ENCODE measurements at places on chromosomes 12 and 14. TPM values are rescaled to one million over a fixed set of nuclear protein-coding genes. Genes with fewer than 3 reads are reported as not detected.
A peak's percentile ranks its signal among the peaks of the same experiment; 100 is the strongest.

DNA sequence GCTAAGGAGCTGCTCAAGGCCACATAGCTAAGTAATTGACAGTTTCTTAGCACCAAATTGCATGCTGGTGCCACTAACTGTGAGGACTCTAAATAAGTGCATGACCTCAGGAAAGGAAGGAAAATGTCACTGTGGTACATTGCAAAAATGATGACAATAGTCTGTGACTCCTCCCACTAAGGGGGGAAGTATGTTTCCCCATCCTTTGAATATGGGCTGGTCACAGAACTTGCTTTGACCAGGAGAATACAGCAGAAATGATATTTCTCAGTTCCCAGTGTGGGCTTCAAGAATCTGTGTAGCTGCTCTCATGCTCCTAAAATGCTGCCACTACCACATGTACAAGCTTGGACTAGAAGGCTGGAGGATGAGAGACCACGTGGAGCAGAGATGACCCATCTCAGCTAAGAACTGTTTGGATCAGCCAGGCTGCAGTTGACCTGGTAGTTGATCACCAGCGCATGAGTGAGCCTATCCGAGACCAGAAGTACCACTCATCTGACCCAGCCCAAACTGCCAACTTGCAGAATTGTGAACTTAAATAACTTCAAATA, 42.2 kb upstream of the NOS1 start:
- H3K4me3 ChIP-seq: no peak overlapping the region
- H3K27ac ChIP-seq: no peak overlapping the region
- peaks cover 10% of the 10 kb centered on the region for H3K4me1 ChIP-seq
- no peaks in the 10 kb centered on the region for H3K36me3 ChIP-seq
- H3K27me3 ChIP-seq: no peaks in the 10 kb centered on the region

- H3K4me3 ChIP-seq: no peak overlapping the region
- no peaks in the 10 kb centered on the region for H3K36me3 ChIP-seq
- DNase-seq: no peak
- H3K27me3 ChIP-seq: no peaks in the 10 kb centered on the region
- no peak overlapping the region for H3K27ac ChIP-seq
Observed at GRCh38 chr12:71164568-71165197, 6.9 kb upstream of the TSPAN8 start.

DNA sequence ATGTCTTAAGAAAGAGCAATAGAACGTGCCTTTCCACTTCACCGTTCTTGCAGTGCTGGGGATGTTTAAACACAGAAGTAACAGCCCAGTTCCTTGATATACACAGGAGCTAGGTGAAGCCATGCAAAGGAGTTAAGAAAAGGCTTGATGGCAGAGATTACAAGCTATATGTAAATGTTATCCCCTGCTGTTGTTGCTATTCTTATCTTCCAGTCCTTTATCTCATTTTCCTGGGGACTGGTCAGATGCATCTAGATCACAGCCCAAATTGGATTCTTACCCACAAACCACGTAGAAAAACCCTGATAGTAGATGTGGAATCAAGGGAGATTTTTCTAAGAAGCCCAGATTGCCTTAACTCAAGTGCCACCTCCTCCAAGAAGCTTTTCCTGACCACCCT, 5.5 kb downstream of the ASCL1 start:
- no peaks in the 10 kb centered on the region for H3K36me3 ChIP-seq
- peaks cover 7% of the 10 kb centered on the region for H3K4me1 ChIP-seq
- H3K4me3 ChIP-seq: no peak overlapping the region
- H3K27ac ChIP-seq: no peak overlapping the region
- DNase-seq: no peak

GRCh38 chr12:59403259-59403932, 192.4 kb upstream of the SLC16A7 start:
- DNase-seq: no peak
- H3K36me3 ChIP-seq: no peaks in the 10 kb centered on the region
- no peak overlapping the region for H3K27ac ChIP-seq
- peaks cover 6% of the 10 kb centered on the region for H3K4me1 ChIP-seq

BIN2 gene
- total RNA-seq: 45.4 TPM

DNA sequence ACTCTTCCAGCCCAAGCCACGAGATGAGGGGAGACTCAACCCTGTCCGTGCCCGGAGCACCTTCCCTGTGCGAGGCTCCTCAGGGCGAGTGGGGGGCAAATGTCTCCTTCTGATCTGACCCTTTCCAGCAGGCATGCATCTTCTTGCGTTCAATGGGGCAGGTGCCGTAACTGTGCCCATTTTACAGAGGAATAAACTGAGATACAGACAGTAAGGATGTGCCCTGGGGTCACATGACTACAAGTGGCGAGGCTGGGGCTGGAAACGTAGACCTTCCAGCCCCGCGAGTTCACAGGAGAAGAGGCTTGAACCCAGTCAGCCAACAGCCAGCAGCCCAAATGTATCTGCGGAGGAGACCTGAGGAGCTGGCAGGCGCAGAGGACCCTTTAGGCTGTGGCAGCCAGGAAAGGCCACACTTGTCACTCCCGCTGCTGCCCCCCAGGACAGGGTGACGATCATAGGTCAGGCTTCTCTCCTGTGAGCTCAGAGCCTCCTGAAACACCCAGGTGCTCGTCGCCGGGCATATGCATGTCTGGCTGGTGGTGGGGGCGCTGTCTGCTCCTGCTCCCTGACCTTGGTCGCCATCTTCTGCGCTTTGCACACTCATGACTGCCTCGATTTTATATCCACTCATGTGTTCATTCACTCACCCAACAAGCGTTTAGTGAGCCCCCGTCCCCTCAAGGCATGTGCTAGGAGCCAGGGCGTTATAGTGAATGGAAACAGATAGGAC, 41.7 kb downstream of the CCDC88C start:
- H3K27ac ChIP-seq: no peak overlapping the region

- no peak overlapping the region for H3K27ac ChIP-seq
- H3K27me3 ChIP-seq: no peaks in the 10 kb centered on the region
- no peaks in the 10 kb centered on the region for H3K4me1 ChIP-seq
- H3K4me3 ChIP-seq: no peak overlapping the region
- H3K36me3 ChIP-seq: no peaks in the 10 kb centered on the region
- no peak for DNase-seq
Observed at GRCh38 chr14:32044454-32044853, 32.6 kb upstream of the ARHGAP5 start.

DNA sequence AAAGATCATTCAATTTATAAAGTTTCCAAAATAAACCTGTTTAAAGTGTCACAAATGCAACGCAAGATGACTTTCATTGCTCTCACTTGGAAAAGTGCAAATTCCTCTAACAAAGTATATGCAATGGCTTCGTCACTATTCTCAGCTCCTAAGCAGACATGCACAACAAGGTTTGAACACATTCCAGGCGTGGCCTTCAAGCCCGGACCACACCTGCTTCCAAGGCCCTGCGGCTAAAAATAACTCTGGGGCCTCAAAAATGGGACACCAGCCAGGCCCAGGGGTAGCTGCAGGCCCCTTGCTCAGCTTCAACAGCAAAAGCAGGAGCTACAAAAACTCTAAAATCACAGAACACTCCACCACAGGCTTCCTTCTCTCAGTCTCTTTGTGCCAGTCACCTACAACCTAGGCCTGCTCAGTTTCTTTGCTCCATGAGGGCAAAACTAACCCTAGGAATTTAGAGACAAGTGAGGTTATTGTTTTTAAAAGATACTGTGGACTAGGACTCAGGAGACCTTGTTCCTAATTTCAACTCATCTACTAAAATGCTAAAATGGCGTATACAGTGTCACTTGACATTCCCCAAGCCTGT, 29.3 kb downstream of the DUSP16 start:
- DNase-seq: peak; percentile 69
- no peaks in the 10 kb centered on the region for H3K36me3 ChIP-seq
- peaks cover 35% of the 10 kb centered on the region for H3K4me1 ChIP-seq
- H3K27ac ChIP-seq: peak overlapping the region; percentile 66
- H3K4me3 ChIP-seq: no peak overlapping the region

- H3K27me3 ChIP-seq: no peaks in the 10 kb centered on the region
- no peaks in the 10 kb centered on the region for H3K4me1 ChIP-seq
- DNase-seq: peak; percentile 9
- H3K36me3 ChIP-seq: no peaks in the 10 kb centered on the region
- H3K27ac ChIP-seq: no peak overlapping the region
Observed at GRCh38 chr12:34601689-34602088, 579.4 kb downstream of the ALG10 start.

DNA sequence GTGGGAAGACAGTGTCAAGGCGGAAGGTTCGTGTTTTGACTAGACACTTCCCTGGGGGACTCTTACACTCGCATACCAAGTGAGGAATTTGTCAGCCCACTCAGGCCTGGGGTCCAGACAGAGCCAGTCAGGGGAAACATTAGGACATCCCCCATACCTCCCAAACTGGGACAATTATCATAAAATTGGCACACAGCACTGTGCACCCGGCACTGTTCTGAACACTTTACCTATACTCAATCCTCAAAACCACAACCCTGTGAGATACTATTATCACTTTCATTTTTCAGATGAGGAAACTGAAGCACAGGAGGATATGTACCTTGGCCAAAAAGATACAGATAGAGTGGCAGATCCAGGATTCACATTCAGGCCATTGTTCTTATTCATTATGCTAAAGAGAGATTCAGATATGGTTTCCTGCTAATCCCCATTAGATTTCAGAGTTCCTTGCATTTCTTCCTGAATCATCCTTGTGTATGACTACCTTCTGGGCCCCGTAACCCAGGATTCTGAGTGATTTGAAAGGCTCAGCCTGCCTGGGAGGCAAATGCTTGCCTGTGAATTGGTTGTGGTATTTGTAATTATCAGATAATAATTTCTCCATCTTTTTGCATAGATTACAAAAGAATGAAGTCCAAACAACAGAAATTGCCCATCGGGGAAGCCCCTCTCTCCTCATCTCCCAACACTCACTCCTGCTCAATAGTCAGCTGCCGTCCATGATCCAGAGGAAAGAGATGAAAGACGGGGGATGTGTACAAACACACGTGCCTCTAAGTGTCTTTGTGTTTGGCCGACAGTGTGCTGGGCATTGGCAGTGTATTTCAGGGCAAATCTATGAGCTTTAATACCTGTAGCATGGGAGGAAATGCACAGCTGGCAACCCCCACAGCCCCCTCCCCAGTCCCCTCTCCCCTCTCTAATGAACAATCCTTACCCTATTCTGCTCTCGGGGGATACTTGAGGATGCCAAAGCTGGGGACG, 4.6 kb downstream of the TAC3 start:
- H3K27me3 ChIP-seq: peaks cover 6% of the 10 kb centered on the region
- no peak overlapping the region for H3K27ac ChIP-seq
- H3K4me3 ChIP-seq: no peak overlapping the region
- DNase-seq: no peak
- no peaks in the 10 kb centered on the region for H3K36me3 ChIP-seq
- peaks cover 8% of the 10 kb centered on the region for H3K4me1 ChIP-seq

- H3K4me3 ChIP-seq: no peak overlapping the region
- H3K4me1 ChIP-seq: no peaks in the 10 kb centered on the region
- no peaks in the 10 kb centered on the region for H3K27me3 ChIP-seq
- H3K36me3 ChIP-seq: no peaks in the 10 kb centered on the region
Observed at GRCh38 chr12:79451978-79452377, 238.8 kb downstream of the PAWR start.

DNA sequence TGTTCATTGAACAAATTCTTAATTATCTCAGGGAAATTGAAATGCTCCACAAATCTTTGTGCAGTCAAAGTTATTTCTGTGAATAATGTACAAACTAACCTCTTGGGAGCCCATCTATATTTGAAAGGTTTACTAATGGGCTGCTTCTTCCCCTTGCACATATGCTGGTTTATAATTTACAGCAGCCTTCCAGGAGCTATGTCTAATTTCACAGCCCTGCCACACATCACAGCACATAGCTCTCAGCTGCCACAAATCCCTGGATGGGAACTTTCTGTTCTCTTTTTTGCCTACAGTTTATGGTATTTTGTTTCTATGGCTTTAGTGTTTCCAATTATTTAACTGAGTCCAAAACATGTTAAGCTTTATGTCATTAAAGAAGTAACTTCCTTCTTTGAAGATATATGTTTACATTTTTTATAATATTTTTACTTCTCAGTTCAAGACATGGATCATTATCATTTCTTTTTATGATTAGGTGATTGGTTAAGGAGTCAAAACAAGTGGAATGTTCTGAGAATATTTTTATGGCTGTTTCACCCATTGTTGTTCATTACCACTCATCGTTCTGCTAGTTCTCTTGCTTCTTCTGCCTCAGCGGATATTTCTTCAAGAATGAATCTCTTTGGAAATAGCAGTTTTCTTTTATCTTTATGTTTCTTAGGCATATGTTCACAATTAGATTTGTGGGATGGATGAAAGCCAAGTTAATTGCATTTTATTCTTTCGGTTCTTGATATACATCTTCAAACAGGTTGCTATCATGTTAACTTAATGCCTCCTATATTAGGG, 475.6 kb upstream of the MIS18BP1 start:
- no peaks in the 10 kb centered on the region for H3K4me1 ChIP-seq
- no peaks in the 10 kb centered on the region for H3K36me3 ChIP-seq
- H3K4me3 ChIP-seq: no peak overlapping the region
- DNase-seq: no peak
- H3K27me3 ChIP-seq: no peaks in the 10 kb centered on the region
- no peak overlapping the region for H3K27ac ChIP-seq

DNA sequence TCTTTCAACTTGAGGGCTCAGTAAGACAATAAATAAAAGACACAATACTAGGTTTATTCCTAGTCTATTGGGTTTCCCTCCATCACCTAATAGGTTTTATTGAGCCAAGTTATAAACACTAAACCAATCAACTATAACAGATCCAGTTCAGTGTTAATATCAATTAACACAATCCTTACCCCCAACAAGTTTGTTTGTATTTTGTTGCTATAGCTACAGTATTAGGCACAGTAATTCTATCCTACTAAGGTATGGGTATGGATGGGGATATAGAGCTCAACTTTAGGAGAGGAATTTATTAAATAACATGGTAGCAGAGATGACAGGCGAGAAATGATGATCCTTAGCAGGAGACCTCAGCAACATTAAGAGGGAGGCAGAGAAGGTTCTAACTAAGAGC, 13.3 kb downstream of the PPP4R3A start:
- H3K36me3 ChIP-seq: peaks cover 20% of the 10 kb centered on the region
- DNase-seq: no peak
- peaks cover 74% of the 10 kb centered on the region for H3K4me1 ChIP-seq
- no peak overlapping the region for H3K4me3 ChIP-seq
- no peaks in the 10 kb centered on the region for H3K27me3 ChIP-seq

PLEKHD1 gene
- total RNA-seq: 0.47 TPM

DNA sequence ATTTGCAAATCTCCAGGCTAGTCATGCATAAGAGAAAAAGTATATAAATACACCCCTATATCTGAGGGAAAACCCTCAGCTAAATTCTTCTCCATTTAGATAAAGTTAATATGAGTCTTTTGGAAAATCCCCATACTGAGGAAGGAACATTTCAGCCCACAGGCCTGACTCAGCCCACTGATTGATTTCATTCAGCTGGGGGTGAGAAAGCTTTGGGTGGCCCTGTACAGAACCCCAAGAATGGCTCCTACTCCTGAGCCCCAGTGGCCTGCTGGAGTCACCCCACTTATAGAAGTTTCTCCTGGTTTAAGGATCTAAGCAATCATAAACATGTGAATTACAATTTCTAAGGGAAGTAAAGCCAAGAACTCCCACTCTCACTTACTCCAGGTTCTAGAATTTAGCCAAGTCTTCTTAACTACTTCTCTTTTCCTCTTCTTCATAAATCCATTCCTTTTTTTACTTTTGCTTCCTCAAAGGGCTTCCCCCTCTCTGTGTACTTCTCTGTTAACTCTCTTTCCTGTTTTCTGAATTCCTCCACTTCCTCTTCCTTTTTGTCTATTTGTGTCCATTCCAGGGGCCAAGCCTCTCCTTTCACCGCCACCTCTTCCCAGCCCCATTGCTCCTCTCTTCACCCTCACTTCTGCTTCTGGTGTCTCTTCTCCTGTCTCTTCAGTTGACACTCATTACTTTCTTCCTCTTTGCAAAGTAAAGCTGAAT, 21.0 kb downstream of the RTN1 start:
- H3K4me1 ChIP-seq: no peaks in the 10 kb centered on the region
- no peak overlapping the region for H3K4me3 ChIP-seq
- no peak for DNase-seq
- no peaks in the 10 kb centered on the region for H3K27me3 ChIP-seq
- no peaks in the 10 kb centered on the region for H3K36me3 ChIP-seq
- no peak overlapping the region for H3K27ac ChIP-seq

SLC7A7 gene
- total RNA-seq: 157 TPM

All from lower lobe of right lung (tissue), 2 donors.